ENCODE measurements at places on chromosomes 2 and 18. TPM values are rescaled to one million over a fixed set of nuclear protein-coding genes. Genes with fewer than 3 reads are reported as not detected.
A peak's percentile ranks its signal among the peaks of the same experiment; 100 is the strongest.

GRCh38 chr2:240591784-240592183 is 5.2 kb downstream of the CAPN10 start:
- no peak for DNase-seq

DNA sequence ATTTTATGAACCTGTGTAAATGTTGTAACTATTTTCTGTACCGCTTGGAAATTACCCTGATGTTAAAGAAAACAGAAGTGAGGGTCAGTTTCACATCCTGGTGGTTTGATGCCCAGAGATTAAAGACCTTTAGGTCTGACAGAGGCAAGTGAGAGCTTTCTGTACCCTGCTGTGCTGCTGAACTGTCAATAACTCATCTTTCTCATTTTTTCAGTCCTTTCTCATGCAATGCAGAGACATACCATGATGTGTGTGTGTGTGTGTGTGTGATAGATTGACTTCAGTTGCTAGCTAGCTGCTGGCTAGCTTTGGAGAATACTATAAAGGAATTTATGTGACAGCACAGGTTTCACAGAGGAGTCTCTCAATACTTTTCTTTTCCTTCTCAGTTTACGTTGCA is 2025.6 kb upstream of the LRRTM1 start:
- DNase-seq, result no peak

- DNase-seq, result no peak
Measured at GRCh38 chr2:129139380-129139779, 820.7 kb upstream of the HS6ST1 start.

DNA sequence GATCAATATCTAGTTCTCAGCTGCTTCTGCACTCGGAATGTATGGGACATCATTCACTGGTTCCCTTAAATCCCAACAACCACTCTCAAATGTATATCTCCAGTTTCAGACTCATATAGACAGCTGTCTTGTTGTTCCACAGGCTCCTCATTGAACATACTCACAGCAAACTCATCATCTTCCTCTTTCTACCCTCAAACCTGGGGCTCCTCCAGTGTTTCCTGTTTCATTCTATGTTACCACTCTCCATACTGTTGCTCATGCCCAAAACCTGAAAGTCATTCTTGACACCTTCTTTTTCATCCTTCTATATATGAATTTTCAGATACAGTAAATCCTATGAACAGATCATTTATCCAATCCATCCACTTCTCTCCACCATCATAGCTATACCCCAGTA is 18.7 kb upstream of the REL start:
- DNase-seq, result no peak

- no peak for DNase-seq
Measured at GRCh38 chr2:74009577-74009976, 24.9 kb downstream of the TET3 start.

DNA sequence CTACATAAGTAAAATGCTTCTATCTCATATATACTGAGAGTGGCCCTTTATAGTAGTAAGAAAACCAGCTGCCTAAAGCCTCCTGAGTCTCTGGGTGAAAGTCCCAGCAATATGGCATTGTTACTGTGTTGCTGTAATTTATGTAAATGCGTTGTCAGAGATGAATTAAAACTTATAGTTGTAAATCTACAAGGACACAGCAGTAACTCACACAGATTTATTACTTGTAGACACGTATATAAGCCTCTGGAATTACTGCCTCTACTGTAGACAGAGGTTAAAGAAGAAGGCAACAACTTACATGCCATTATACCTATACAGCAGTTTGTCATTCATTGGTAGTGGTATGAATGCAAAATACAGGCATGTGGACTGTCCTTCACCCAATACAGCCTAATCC is 169.1 kb upstream of the BOD1L2 start:
- no peak for DNase-seq

DNA sequence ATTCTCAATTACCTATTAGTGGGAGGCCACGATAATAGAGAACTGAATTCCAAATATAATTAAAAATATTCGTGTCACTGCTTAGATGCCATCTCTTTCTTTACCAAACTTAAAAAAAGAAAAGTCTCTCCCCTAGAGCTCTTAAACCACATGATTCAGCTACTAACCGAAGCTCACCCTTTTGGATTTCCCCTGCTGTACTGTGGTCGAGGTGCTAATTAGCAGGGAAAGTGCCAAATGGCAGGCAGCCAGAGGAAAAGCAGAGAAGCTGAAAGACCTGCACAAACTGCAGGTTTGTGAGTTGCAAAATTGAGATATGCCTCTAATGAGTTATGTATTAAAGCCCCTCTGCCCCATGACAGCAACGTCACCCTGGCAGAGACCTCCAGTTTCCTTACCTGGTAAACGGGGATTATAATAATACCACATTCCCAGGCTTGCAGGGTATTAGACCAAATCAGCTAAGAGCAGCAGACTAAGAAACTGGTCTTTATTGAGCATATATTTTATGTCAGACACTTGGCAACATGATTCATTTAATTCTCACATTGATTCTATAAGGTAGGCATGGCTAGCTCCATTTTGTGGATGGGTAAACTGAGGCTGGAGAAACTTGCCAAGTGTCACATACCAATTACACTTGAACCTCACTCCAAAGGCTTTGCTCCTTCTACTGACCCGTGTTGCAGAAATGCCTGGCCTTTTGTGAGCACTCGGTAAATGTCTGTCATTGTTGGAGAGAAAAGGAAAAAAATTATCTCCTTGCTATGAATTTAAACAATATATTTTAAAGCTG is 259.7 kb downstream of the LPIN1 start:
- no peak for DNase-seq

DNA sequence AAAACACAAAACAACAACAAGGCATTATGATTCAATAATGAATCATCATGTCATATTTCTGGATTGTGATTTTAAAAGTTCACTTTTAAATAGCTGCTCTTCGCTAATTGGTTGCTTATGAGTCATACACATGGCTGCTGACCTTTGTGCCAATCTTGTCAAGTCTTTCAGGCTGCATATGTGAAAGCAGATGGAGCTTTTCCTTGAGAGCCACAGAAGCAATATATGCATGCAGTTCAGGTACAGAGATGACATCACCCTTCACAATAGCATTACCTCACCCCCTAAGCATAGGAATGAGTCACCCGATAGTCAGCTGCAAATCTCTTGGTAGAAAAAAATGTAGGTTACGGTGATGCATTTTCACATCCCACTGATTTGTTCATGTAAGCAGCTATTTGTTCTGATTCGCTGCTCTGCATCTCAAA is 27.2 kb downstream of the EIF2AK3 start:
- DNase-seq, result peak; percentile 90

- DNase-seq, result no peak
Measured at GRCh38 chr2:108414945-108415344, 34.1 kb upstream of the GCC2 start.

- DNase-seq, result no peak
Measured at GRCh38 chr2:65922030-65922429, 489.6 kb upstream of the SPRED2 start.

DNA sequence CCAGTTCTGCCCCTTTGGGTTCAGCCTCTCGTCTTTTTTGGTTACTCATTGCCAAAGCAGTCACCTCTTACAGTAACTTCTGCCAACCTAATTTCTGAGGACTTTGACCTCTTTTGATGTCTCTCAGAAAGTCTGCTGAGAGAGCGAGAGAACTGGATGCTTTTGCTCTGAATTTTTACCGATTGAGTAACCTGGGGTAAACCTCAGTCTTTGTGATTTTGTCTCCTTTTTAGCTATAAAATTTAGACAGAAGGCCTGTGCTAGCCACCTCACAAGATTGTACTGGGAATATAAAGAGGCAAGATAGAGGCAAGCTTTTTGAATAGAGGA is 34.8 kb upstream of the IL1R1 start:
- no peak for DNase-seq

GRCh38 chr2:40244675-40245074 is 207.2 kb downstream of the SLC8A1 start:
- no peak for DNase-seq

DNA sequence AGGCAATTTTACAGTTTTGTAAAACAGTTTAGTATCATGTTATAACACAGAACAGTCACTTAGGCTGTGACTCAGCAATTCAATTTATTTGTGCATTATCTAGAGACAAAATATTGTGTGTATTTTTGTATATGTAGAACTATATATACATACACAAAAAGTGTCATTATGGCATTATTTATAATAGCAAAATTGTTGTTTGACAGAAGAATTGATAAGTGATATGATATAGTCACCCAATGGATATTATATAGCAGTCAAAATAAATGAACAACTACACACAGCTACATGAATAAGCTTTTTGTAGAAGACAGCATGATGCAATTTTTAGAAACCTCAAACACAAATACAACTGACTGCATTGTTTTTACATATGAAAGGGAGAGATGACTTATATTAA is 334.0 kb downstream of the TRIB2 start:
- DNase-seq, result no peak

DNA sequence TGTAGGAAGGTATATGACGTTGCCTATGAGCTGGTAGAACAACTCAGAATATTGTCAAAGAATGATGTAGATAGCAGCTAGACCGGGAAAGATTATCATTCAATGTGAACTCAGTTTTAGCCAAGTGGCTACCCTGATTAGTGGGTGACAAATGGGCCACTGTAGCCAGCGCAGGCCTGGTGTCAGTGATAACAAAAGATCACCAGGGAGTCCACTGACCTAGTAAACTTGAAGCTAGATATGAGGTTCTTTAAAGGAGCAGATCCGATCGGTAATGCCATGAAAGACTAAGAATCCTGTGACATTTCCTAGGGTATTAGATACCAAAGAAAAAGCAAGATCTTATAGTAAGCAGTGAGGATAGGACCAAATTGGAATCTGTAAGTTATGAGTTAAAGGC is 180.9 kb downstream of the GCA start:
- no peak for DNase-seq

DNA sequence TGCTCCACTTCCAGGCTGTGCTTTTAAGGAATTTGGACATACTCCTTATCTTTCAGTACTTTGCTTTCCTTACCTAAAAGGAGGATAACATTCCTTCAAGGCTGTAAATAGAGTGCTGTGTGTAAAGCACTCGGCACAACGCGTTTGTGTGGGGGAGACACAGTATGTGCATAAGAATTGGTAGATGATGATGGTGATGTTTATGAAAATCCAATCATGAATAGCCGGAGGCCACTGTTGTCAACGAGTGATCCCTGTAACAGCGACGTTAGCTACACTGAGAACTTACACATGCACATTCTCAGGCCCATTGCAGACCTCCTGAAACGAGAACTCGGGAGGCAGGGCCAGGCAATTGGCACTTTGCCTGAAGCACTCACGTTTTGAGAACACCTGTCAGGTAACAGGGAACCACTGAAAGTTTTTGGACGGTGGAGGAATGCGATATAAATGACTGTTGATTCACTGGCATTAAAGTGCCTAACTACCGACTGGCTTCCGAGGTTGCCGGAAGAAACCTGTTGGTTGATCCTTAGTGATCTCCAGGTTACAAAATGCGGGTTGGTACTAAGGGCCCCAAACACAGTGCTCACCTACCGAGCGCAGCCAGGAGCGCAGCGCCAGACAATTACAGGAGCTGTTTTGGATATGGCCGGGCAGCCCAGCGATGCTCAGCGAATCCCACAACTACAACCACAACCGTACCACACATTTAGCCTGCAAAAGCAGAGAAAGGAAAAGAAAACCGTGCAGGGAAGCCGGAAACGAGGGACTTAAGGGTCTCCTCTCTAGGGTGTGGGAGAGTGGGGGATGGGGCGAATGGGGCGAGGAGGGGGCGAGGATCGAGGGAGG is 1.0 kb upstream of the MAP4K4 start:
- peak; percentile 65 for DNase-seq

DNA sequence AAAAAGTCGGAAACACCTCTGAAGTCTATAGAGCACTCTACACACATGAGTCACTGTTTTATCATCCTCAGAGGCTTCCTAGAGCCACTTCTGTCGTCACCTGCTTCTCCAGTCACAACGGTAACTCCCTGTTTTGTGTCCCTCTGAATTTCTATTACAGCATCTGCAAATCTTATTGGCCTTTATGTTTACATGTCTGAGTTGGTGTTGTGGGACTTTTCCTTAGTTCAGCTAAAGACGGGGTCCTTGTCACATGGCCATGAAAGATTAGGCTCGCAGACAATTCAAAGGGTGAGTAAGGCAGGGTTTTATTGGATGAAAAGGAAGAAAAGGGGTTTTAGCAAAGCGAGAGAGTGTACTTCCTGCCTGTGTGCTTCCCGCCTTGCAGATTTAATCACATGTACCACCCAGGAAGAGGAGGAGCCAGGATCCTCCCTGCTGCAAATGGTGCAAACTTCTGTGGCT is 185.6 kb downstream of the LPIN1 start:
- no peak for DNase-seq

- DNase-seq, result peak; percentile 76
Measured at GRCh38 chr2:218003981-218004419, 1.2 kb upstream of the TNS1 start.

- DNase-seq, result peak; percentile 85
Measured at GRCh38 chr2:55051026-55051866, 995 bp upstream of the RTN4 start.

GRCh38 chr2:85255813-85256594 is 71.8 kb downstream of the TGOLN2 start:
- peak; percentile 76 for DNase-seq

DNA sequence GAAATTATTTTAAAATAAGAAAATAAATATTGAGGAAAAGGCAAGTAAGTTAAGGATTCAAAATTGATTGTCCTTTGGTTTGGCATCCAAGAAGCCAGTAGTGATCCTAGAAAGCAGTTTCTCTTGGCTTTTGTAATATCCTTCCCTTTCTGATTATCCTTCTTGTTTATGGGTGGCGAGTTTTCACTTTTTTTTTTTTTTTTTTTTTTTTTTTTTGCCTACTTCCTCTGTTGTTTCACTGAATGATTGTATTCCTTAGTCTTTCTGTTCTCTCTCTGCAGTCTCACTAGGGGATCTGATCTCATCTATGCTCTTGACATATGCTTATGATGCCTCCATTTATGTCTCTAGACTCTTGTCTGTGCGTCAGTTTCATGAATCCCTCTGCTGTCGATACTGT is 4.2 kb downstream of the NAPG start:
- no peak for DNase-seq

GRCh38 chr18:67232406-67232805 is 284.1 kb downstream of the DSEL start:
- no peak for DNase-seq

DNA sequence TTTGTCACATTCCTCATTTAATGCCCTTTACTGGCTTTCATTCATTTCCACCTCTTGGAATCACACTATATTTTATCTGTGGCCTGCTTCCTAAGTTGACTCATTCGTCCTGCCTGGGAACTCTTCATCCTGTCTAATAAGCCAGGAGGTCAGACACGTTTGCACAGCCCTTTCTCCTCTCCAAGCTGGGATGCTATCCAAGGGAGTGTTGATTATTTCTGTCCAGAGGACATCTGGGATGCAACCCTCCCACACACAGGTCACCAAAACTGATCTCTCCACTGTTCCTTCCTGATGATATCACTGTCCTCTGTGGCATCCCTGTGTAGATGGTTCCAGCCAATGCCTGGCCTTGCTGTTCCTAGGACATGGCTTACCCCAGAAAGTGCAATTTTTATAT is 79.8 kb upstream of the NOSTRIN start:
- DNase-seq, result peak; percentile 26

- no peak for DNase-seq
Measured at GRCh38 chr2:117948615-117949014, 65.3 kb downstream of the CCDC93 start.

- DNase-seq, result no peak
Measured at GRCh38 chr2:1825046-1825445, 80.7 kb upstream of the PXDN start.

Gene LRRTM1
- total RNA-seq, result 0.10 TPM

Gene GPR148
- total RNA-seq, result not detected

Gene CPO
- 0.89 TPM for total RNA-seq

Gene C2orf80
- total RNA-seq, result not detected

Gene ENOSF1
- 35.3 TPM for total RNA-seq

Gene EML6
- total RNA-seq, result 2.6 TPM

Gene RGPD3
- total RNA-seq, result 0.30 TPM

Gene ACVR1C
- total RNA-seq, result 3.6 TPM

Gene ACMSD
- total RNA-seq, result not detected

Gene CHRND
- 2.4 TPM for total RNA-seq

Gene TCF7L1
- total RNA-seq, result 8.0 TPM

Measured in skin of body (tissue), 3 donors.